Karpas-422 (cell line): ENCODE measurements at places on chromosomes 7 and 10.

GRCh38 chr10:99330347-99330924 is 1.3 kb downstream of the CNNM1 start:
- no peak for DNase-seq

GRCh38 chr10:13651969-13652720 is 65.4 kb downstream of the PRPF18 start:
- no peak for DNase-seq

DNA sequence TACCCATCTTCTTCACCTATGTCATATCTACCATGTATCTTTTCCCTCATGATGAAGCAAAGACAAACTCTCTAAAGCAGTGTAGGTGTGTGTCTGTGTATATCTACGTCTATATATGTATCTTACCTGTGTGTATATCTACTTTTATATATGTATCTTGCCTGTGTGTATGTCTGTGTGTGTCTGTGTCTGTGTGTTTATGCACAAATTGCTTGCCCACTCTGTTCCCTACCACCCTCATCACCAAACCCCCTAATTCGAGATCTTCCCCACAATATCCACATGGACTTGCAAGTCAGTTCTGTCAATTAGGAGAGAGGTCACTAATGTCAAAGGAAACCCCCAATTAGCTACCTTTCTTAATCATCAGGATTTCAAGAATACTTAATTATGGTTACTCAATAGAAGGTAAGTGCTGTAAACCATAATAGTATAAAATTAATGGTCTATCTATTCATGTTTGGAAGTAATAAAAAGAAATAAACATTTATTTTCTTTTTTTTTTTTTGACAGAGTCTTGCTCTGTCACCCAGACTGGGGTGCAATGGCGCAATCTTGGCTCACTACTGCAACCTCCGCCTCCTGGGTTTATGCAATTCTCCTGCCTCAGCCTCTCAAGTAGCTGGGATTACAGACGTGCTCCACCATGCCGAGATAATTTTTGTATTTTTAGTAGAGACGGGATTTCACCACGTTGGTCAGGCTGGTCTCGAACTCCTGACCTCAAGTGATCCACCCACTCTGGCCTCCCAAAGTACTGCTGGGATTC is 43.6 kb downstream of the ANKRD61 start:
- DNase-seq: no peak

DNA sequence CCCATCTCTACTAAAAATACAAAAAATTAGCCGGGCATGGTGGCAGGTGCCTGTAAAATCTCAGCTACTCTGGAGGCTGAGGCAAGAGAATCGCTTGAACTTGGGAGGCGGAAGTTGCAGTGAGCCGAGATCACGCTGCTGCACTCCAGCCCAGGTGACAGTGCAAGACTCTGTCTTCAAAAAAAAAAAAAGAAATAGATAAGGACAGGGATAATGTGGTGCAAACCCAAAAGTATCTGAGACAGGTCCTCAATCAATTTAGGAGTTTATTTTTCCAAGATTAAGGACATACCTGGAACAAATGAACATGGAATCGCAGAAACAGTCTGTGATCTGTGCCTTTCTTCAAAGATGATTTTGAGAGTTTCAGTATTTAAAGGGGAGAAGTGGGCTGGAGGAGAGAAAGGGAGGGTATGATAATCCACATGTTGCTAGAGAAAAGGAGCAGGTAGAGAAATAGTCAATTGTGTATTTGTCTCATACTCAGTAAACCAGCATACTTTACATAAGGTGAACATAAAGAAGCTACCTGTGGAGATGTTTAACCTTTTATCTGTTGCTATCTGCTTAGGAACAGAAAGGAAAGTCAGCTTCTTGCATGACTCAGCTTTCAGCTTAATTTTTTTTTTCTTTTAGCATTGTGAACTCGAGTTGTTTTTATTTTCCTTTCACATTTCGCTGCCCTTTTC is 4.9 kb upstream of the MTPN start:
- no peak for DNase-seq

- no peak for DNase-seq
These were observed 103.0 kb downstream of the CTBP2 start for GRCh38 chr10:125057158-125058001.

DNA sequence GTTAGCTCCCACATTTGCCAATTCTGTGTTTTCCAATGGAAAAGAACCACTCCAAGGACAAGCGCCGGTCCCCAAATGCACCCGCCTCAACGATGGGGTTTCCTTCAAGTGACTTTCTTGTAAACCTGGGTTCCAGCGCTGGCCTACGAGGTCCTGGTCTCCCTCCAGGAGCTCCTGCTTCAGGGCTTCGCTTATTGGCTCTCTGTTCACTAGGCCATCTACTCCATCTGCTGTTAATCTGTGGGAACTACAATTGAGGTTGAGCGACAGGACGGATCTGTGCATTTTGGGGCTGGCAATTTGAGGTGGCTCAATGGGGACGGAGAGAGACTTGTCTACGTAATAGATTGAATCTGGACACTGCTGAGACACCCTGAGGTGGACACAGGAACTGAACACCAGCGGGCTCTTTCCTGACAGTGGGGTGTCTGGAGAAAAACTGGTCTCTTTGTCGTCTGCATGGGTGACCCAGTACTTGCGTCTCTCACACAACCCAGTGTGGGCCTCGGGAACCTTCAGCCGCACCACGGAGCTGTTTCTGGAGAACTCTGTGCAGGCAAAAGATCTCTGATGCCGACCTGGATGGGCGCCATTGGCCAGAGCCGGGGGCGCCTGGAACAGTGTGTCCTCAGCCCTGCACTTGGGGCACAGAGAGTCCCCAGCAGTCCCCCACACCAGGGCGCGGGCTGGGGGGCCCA is 115.9 kb upstream of the ADAM12 start:
- peak; percentile 83 for DNase-seq

DNA sequence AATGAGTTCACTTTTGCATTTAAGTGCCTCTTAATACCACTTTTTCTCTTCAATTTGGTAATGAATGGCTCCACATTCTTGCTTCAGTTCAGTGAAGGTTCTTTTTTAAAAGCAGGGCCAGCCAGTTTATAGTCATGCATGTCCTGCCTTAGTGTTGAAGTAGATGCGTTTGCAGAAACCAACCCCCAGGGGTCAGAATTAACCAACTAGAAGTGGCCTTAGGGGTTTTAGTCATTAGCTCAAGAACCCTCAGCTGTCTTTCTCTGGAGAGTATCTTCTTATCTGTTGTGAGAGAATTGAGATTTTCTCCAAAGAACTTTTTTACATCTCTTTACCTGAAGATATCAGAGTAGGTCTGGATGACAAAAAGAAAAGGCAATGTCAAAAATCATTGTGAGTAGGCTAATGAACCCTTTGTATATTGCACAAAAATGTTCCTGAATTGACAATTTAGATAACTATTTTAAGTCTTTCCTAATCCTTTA is 82.2 kb downstream of the PIK3CG start:
- DNase-seq: peak; percentile 88

DNA sequence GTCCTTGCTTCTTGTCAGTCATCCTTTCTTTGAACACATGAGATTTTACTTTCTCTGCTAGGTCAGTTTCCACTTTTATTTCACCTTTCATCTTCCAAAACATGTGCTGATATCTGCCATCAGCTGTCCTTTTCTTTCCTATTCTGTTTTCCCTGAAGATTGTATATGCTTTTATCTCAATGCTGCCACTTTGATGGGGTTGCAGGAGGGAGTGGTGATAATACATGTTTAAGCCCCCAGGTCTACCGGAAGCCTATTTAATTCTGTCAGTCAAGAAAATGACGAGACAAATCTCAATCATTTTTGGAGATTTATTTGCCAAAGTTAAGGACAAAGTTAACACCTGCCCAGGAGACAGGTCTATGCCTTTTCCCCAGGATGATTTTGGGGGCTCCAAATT is 73.8 kb downstream of the MRPL32 start:
- no peak for DNase-seq

DNA sequence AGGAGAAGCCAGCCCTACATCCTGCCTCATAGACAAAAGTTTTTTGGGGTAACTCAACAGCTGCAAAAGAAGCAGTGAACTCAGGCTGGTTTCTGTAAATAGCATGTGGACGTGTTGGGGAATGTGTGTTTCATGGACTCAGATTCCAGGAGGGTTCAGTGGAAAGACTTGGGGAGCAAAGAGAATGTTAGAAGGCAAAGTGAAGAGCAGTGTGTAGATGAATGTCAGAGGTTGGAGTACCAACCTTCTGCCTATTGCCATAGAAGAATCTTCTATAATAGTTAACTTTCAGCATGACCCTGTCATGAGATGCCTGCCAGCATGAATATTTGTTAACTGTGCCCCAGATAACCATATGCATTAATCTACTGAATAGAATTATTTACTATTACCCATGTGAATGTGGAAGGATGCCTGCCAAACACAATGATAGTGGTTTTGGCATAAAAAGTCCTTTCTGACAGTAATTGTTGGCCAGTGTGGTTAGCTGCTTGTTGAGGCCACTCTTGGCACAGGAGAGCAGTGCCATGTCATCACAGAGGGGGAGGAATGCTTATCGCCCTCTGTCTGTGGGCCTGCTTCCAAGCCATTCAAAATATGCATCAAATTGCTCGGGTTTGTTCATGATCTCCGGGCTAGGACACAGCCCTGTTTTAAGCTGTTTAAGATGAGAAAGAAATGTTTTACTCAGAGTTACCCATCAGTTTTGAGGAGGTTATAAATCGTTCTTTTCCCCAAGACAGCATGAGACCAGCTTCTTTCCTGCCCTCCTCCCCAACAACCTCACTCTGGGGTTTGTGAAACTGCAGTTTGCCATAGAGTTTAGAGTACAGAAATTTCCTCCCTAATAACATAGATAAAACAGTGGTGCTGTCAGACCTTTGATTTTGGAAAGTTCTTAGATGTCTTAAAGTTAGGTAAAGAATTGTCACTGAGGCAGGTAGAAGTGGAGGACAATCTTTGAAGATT is 165.3 kb downstream of the WNT2 start:
- no peak for DNase-seq

- peak; percentile 88 for DNase-seq
These were observed 125.7 kb downstream of the RGS10 start for GRCh38 chr10:119416855-119417254.

DNA sequence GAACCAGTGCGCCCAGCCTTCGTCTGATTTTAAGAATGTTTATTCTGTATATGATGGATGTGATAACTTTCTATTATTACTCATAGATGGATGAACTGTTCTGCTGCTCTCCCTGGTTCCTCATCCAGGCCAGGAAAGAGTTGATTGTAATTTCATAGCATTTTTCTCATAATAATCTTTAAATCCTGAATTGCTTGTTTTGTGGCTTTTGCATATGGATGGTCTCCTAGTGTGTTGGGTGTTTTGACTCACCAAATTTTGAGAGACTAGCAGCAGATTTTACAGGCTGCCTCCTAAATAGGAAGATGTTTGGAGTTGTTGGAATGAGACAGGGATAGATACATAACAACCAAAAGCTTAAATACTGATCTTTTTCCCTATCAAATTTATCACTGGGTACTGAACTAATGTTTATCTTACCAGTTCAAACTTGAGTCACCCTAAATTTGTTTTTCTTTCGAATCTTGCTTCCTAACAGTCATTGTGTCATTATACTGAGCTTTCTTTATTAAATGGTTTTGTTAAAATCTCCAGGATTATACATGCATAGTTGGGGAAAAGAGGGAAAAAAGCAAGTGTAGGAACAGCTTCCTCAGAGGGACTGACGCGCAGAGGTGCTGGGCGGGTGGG is 106.0 kb upstream of the GATA3 start:
- no peak for DNase-seq

GRCh38 chr7:22667562-22668239 is 59.3 kb upstream of the IL6 start:
- no peak for DNase-seq

DNA sequence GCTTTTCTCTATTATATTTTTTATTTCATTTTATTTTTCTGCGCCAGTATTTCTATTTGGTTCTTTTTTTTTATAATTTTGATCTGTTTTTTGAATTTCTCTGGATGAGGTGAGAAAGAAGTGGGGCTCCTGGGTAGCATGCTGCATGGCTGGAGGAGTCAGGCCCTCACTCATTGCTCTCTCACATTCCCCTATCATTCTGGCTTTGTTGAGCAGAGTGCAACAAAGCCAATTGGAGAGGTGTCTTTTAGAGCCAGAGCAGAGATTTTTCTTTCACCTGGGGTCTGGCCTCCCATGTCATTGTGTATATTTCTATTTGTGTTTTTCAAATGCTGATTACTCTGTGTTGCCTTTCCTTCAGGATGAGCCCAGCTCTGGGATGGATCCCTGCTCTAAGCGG is 330.0 kb upstream of the CDC14C start:
- DNase-seq: no peak

GRCh38 chr10:20931156-20931795 is 34.2 kb upstream of the NEBL start:
- no peak for DNase-seq

DNA sequence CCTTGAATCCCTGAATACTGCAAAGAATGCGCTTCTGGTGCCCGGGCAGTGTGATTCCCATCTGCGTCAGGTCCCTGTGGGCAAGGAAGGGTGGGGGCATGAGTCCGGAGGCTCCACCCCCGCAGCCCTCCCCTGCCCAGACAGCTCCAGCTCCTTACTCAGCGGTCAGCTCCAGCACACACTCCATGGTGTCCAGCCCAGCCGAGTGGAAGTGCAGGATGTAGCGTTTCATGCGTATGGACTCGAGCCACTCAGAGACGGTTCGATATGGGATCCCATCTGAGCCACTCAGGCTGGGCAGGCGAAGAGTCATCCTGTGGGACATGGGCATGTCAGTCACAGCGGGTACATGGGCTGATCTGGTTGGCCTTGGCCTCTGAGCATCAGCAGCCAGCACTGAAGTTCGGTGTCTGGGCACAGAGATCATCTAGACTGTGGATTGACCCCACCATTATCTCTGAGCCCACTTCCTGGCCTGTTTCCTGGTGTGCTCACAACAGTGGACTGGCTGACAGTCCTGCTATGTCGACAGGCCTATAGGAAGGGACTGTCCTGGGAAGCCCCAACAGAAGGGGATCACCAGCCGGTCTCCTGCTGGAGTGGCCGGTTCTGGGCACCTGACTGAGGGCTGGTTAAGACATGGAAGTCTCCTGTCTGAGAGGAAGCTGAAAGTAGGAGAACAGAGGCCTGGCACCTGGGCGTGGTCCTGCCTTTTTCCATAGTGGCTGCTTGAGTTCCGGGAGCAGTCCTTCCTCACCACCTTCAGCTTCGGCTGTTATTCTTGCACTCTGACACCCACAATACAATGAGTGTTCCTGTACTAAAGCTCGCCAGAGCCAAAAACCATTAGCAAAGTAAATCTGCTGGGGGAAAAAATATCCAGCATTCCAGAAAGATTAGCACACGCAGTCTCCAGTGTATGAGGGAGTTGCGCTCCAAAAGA is 10.6 kb downstream of the ZYX start:
- DNase-seq: no peak

GRCh38 chr7:125568799-125569198 is 639.2 kb upstream of the POT1 start:
- DNase-seq: no peak
